GM03348 (cell line): ENCODE measurements at places on chromosomes 5 and 9.

DNA sequence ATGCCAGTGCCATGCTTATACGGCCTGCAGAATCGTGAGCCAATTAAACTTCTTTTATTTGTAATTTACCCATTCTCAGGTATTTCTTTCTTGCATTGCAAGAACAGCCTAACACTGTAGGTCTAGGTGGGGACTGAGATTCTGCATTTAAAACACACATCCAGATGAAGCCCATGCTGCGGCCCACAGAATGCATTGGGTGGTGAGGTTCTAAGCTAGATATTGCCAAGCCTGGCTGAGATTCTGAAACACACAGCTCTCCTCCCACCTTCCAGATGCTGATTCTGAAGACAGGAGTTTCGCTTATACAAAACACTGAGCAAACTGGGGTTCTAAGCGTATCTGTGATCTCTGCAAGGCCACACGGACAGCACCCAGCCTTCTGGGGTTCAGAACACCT lies 75.1 kb downstream of the DAPK1 start:
- DNase-seq: no peak

- no peak for DNase-seq
These were observed 45.0 kb downstream of the VLDLR start for GRCh38 chr9:2666569-2666968.

DNA sequence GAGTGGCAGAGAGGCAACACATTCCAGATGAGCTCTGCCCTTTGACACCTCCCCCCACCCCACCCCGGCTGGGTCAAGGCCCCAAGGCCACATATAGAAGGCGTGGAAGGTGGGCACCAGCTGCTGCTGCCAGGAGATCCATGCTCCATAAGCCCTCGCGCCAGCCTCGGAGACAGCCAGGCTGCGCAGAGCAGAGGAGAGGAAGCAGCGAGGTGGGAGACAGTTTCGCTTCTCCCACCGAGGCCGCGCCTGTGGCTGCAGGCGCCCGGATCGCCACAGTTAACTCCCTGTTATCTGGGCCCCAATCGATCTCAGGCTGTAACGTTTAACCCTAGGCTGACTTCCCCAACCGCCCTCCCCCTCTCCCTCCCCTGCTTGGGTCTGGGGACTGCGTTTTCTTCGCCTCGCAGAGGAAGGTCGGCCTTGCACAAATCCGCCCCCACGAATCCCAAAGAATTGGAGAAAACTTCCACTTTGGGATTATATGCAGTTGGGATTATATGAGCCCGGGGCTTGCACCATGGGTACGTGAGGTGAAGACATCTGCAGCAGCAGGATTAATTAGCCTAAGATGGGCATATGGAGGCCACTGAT lies 1.1 kb upstream of the CXXC5 start:
- no peak for DNase-seq

- no peak for DNase-seq
These were observed 218.5 kb downstream of the SPOCK1 start for GRCh38 chr5:137280656-137281055.

DNA sequence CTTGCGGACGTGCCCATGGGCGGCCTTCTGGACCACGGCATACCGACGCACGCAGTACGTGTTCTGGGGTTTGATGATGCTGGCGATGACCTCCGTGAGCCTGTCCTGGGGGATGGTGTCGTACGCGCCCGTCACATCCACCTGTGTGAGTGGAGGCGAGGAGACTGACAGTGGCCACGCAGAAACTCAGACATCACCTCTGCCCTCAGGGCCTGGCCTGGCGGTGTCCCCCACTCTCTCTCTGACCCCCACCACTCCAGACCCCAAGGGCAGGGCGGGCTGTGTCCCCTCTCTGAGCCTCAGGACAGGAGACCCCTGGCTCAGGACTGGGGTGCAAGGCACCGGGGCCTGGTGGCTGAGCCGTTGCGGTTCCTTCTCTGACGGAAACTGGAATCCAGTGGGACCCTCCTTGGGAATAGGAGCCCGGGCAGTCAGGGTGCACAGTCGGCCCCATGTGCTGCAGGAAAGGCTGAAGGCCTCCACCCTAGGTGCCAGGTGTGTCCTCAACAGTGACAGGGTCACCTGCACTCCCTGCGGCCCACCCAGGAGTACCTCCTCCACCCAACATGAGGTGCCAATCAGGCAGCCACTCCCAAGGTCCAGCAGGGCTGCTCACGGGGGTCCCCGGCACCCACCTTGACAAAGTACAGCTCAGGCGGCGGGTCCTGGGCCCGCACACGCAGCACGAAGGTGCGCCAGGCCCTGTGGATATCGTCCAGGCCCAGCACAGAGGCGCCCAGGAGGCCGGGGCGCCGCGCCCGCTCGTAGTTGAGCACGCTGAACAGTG lies 16.0 kb downstream of the TERT start:
- DNase-seq: no peak

DNA sequence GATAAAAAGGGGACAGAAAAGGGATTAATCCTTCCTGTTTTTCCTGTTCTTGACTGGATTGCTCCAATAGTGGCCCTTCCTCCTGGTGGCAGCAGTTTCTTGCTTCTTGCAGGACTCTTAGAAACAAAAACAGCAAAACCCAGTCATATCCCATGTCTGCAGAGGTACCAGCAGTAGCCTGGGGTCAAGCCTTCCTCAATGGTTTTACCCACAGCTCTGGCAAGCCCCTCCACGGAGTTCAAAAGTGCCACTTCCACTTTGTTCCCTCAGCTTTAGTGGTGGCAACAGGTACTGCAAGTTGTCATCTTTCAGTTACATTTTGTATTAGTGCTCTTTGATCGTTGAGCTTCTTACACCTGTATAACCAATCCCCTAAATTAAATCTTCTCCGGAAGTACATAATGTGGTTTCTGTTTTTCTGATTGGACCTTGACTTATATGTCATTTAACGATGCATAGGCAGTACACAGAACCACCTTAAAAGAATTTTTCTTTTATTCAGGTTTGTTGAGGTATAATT lies 8.7 kb upstream of the RANBP6 start:
- no peak for DNase-seq

DNA sequence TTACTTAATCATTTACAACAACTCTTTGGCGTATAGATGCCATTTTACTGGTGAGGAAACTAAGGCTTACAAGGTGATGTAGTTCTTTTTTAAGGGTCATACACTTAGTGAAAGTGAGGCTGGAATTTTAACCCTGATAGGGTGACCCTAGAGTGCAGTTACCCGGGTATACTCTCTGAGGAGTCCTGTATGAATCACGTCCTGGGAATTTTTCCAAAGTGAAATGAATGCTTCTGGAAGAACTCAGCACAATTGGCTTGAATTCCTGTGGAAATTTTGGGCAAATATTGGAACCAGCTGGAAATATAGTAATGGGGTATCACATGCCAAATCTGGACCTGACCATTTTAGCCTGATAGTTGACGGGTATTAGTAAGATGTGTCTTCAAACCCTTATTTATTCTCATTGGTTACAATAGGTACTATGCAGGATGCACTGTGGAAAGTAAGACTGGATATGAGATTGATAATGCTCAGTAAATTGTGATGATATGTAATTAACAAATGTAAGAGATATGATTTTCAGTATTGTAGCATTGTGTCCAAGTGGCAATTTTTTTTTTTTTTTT lies 14.8 kb downstream of the SUB1 start:
- DNase-seq: peak; percentile 86

DNA sequence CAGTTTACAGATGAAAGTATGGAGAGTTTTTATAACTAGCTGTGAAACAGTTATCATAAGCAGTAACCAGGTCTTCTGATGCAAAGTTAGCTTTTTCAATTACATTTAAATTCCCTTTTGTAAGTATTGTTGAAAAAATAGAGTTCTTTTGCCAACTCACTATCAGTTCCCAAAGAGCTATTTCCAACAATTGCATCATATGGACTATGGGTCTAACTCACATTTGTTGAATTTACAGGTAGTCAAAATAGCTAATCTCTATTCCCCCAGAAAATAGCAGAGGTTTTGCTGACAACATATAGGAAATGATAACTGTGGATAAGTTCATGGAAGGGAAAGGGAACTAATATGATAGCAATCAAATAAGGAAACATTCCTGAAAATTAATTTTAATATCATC lies 1.4 kb downstream of the SPINK1 start:
- no peak for DNase-seq

GRCh38 chr5:147689426-147689825 lies 93.1 kb downstream of the JAKMIP2 start:
- DNase-seq: no peak

DNA sequence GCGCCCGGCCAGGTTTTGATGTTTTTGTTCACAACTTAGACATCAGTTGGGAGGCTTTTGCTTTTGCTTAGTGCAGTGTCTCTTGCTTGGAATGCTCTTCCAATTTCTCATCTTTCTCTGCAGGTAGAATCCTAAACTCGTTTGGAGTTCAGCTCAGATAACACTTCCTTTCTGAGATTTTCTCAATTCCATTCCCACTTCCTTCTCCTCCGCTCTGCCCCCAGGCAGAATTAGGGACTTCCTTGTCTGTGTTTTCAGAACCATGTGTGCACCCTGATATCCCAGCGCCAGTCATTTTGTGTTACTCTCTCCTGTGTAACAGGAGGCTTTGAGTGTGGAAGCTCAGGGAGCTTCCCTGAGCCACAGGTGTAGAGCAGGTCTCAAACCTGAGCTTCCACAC lies 171.0 kb downstream of the INSYN2B start:
- no peak for DNase-seq

- DNase-seq: no peak
These were observed 46.9 kb downstream of the RAB14 start for GRCh38 chr9:121154782-121155181.

DNA sequence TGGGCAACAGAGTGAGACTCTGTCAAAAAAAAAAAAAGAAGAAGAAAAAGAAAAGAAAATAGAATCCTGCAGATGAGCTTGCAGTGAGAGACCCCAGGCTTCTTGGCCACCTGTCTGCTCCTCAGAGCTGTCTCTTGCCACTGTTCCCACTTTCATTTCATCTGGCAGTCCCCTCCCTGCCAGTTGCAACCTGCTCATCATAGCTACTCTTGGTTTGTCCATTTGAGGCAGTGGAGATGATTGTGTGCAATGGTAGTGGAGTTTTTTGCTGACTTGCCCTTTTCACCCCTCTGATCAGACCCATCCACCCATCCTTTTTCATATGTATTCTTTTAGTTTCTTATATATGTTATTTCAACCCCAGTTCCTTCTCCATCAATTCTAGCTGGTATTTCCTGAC lies 28.7 kb downstream of the ANKRD33B start:
- DNase-seq: no peak

DNA sequence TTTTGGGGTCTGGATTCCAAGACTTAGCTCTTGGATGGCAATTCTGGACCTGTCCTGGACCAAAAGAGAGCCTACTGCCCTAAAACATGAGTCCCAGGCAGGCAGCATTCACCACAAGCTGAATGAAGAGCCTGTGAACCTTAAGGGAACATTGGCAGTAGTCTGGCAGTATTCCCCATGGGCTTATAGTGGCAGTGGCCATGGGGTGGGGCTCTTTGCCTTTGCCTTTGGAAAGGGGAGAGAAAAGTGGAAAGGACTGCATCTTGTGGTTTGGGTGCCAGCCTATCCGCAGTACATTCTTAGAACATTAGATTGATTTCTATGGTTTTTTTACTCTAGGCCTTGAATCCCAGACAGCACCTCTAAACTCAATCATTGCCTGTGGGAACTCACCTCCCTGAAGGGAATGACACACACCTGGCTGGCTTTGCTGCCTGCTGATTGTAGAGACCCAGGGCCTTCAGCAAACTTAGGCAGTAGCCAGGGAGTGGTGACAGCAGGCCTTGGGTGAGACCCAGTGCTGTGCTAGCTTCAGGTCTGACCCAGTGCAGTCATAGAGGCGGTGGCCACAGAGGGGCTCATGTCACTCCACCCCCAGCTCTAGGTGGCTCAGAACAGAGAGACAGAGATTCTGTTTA lies 216.3 kb downstream of the CETN3 start:
- no peak for DNase-seq

DNA sequence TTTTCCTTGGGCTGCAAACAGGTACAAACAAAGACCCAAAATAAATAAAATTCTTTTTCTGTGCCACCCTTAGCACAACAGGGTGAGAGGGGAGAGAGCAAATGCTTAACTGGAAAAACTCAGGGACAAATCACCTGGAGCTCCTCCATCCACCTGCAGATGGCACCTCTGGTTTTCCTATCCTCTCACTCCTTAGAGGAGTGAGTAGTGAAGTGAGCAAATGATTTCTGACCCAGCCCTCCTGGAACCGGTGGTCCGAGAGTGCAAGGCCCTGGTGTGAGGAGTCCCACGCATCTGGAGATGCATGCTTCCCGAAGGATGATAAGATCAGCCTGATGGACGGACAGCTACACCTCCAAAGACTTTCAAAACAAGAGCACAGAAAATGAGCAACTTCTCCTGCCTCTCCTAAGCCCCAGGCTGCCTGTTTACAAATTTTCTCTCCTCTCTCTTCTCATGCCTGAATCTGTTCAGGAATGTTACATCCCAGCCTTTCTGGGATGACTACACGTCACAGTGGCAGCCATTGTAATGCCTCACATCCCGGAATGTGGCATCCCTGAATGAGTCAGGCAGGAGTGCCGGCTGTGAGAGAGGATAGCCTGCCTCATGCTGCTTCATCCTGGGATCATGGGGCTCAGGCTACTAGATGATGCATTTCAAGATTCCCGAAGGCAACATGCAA lies 86.4 kb downstream of the ADRB2 start:
- DNase-seq: peak; percentile 93

DNA sequence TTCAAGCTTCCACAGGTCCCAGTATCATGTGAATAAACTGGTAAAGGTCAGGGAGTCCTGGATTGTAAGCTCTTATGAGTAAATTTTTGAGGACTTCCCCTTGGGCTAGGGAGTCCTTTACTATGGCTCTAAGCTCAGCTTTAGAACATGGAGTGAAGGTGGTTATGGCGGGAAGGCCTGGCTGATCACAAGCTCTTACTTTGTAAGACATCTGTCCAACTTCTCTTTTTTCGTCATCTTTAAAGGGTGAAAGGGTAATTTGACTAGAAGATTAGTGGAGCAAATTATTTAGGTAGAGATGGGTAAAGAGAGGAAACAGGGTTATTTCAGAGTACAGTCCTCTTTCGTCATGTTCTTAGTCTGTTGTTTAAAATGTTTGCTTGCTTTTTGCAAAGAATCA lies 155.4 kb downstream of the AOPEP start:
- DNase-seq: no peak

GRCh38 chr9:130668659-130669058 lies 4.3 kb downstream of the PRDM12 start:
- no peak for DNase-seq

GRCh38 chr5:131303537-131303936 lies 39.7 kb downstream of the CDC42SE2 start:
- peak; percentile 54 for DNase-seq

- no peak for DNase-seq
These were observed 25.5 kb upstream of the KCNIP1 start for GRCh38 chr5:170478306-170478705.
